ENCODE measurements at places on chromosomes 12 and 14.

DNA sequence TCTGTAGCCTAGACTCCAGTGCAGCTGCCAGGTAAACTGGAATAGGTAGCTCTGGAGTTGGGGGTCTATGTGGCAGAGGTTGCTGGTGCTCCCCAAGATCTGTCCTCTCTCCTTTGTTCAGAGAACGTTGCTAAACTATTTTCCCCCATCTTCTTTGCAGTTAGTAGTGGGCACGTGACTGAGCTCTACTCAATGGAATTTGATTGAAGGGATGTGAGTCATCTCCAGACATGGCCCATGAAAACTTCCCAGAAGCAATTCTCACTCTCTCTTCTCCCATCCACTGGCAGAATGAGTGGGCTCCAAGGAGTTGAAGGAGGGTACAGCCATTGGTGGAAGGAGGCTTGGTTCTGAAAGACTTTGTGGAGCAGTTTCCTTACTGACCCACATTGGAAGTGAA is 44.0 kb downstream of the PAH start:
- DNase-seq, result no peak

- DNase-seq, result no peak
These were observed 15.0 kb downstream of the G2E3 start for GRCh38 chr14:30573966-30574365.

- DNase-seq, result no peak
These were observed 11.3 kb downstream of the CFAP54 start for GRCh38 chr12:96500693-96501092.

- no peak for DNase-seq
These were observed 67.2 kb downstream of the PTPRR start for GRCh38 chr12:70853326-70853725.

DNA sequence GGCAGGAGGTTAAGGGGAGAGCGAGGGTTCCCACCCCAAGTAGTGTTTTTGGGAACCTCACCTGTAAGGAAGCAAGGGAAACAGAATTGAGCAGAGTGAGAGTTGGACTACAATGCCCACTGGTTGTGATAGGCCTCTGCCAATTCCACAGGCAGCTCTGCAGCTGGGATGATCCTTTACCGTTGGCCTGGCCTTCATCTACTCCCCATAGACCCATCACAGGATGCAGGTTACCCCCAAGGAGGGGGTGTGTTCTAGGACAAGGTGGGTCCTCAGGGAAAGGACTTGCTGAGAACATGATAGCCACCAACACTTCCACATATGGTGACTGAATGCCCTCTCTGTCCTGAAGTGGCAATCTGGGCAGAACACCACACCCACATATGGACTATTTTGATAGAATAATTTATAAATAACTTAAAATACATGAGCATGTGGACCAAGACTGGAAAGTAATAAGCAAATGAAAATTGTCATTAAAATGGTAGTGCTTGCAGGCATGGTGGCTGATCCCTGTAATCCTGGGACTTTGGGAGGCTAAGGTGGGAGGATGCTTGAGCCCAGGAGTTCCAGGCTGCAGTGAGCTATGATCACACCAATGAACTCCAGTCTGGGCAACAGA is 8.4 kb downstream of the PHLDA1 start:
- DNase-seq, result no peak

DNA sequence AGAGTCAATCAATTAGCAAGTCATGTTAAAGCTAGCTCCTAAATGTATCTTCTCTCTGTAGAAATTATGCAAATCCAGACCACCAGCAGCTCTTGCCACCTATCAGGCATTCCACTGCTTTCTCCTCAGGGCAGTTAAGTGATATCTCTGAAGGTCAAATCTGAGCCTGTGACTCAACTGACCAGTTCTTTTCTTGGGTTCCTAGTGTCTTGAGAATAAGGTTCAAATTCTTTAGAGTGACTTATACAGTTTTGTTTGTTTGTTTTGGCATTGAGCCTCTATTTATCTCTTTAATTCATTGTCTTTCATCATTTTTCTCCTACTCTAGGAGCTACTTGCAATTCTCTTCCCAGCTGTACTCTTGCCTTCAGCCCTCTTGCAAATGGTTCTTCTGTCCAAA is 2.5 kb upstream of the LRIG3 start:
- DNase-seq, result no peak

DNA sequence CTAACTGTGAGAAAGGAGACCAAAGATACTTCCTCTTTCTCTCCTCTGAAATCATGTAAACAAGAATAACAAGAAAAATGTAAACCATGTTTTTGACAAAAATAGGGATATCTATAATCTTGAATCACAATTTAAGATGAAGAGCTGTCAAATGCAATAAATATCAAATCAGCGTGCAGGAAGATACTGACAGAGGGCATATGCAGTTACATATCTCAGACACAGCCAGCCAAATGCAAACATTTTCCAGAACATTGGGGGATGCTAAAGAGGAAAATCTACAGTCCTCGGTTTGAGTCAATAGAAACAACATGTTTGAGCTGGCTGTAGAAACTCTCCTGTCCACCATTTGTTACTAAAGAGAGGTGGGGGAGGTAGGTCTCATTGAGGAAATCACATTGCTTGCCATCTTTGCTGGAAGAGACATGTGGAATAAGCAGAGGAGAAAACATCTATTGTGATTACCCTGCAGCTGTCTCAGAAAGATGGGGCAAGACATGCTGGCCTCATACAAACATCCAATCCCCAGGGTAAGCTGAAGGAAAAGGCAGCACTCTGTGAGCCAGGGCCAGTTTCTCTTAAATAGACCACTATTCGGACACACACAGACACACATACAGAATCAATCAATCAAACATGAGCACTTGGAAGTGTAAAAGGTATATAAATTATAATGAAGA is 43.5 kb downstream of the CNTN1 start:
- DNase-seq, result no peak

GRCh38 chr12:30826276-30826675 is 71.5 kb upstream of the CAPRIN2 start:
- DNase-seq, result no peak

GRCh38 chr12:93879476-93880421 is 202.6 kb downstream of the CRADD start:
- DNase-seq, result no peak

DNA sequence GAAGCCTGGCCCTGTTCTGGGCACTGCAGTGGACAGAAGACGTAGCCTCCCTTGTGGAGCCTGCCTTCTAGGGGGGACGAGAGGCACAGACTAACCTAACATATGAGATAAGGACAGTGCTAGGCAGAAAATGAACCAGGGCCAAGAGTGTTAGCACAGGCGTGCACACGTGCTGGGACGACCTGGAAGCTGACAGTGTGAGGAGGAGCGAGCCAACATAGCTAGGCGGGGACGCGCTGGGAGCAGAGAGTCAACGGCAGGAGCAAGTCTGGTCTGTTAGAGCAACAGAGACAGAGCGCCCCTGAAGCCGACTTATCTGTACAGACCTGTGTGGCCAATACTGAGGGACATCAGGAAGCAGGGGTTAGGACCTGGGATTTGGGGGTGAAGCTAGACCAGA is 8.0 kb downstream of the PXMP2 start:
- DNase-seq, result no peak

DNA sequence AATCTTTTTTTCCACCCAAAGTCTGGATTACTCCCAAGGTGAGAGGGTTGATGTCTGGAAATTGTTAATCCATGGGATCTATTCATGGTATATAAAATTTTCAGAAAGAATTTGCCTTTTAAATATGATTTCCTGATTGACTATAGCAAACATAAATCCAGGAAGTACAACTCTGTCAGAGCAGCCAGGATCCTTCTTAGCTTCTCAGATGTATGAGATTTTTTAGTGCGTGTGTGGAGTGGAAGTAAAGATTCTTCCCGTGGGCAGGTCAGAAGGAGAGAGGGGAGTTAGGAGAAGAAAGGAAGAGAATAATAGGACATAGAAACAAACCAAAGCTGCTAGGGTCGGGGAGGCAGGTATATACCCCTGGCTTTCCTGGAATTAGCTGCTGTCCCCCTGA is 159.3 kb downstream of the FBXL14 start:
- DNase-seq, result no peak

DNA sequence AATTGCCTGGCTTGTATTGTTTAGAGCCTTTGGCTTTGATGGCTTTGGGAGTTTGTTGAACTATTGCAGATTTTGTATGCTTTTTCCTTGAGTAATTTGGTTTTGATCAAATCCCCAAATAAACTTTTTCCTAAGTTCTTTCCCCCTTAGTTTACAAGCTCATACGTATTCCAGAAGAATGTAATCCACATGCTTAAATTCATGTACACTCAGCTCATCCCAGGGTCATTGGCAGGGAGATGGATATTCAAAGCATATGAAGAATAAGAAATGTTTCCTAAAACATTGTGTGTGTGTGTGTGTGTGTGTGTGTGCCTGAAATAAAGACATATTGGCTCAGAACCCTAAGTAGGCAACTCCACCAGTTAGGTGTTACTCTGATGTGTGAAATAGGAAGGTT is 89.4 kb downstream of the TMEM30B start:
- DNase-seq, result no peak

GRCh38 chr14:33800735-33801163 is 150.1 kb downstream of the EGLN3 start:
- DNase-seq, result no peak

Data from pancreas (tissue), 10 donors.